Stomach (tissue), 19 donors: ENCODE measurements at places on chromosomes 7 and 10. TPM values are rescaled to one million over a fixed set of nuclear protein-coding genes. Genes with fewer than 3 reads are reported as not detected.

C10orf105 gene
- not detected for total RNA-seq

CHAT gene
- total RNA-seq: 8.7 TPM

NKX2-3 gene
- 2.8 TPM for total RNA-seq

LIPJ gene
- not detected for total RNA-seq

LRRC4 gene
- not detected for total RNA-seq

JCAD gene
- 24.1 TPM for total RNA-seq

SFTPA1 gene
- 525 TPM for total RNA-seq

SUN3 gene
- total RNA-seq: not detected

DNA sequence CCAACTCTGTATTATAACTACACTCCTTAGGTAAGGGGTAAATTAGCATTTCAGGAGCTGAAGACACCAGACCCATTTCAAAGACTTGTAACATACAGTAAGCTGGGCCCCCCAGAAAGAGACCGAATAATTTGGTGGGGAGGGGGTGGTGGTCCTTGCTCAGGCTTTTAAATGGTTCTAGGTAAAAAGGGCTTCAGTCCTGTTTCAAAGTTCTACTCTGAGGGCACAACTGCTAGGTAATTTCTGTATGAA is 73.0 kb downstream of the RTKN2 start:
- no peaks in the 10 kb centered on the region for H3K36me3 ChIP-seq
- no peaks in the 10 kb centered on the region for H3K4me1 ChIP-seq
- no peak for DNase-seq
- no peaks in the 10 kb centered on the region for H3K27me3 ChIP-seq
- H3K4me3 ChIP-seq: no peak overlapping the region

DNA sequence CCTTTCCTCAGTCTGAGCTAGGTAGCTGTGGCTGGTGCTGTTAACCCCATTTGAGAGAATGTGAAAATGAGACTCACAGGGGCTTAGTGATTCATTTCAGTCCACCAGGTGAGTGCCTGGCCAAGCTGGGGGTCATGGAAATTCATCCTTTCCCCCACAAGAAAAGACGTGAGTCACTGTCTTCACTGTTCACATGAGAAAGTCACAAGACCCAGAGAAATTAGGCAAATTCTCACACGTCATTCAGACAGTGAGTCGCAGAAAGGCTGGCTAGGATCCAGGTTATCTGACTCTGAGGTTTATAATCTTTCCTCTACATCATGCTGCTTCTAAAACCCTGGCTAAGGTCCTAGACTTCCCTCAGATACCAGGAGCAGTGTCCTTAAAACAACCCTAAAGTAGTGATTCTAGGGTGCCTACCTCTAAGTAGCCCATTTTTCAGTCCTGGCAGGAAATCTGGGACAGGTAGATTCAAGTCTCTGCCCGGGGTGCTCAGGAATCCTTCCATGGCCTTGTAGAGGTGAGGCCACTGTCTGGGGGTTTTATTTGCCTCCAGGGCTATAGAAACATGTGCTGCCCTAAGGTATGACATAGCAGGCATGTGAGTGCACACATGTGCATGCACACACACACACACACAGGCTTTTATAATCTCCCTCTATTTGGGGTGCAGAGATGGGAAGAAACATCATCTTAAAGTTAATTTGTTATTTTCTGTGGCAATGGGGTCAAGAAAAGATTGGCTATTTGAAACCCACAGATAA is 427.9 kb upstream of the CELF2 start:
- no peak overlapping the region for H3K27ac ChIP-seq
- H3K4me1 ChIP-seq: no peaks in the 10 kb centered on the region
- H3K27me3 ChIP-seq: no peaks in the 10 kb centered on the region
- H3K4me3 ChIP-seq: no peak overlapping the region
- H3K36me3 ChIP-seq: no peaks in the 10 kb centered on the region

DNA sequence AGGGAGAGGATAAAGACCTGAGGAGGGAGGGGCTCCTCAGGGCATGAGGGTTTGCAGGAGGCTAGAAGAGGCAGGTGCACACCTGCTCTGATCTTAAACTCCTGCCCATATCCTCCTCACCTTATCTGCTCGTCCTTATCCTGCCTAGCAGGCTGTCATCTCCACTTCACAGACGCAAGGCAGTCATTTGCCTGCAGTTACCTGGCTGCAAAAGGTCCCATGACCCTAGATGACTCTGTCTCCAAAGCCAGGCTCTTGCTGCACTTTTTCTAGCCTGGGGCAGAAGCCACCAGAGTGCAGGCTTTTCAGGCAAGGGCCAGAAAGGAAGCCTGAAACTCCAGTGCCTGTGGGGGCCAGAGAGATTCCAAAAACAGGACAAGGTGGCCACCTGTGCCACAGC is 1.7 kb upstream of the ZNF853 start:
- H3K27me3 ChIP-seq: peaks cover 35% of the 10 kb centered on the region
- no peaks in the 10 kb centered on the region for H3K36me3 ChIP-seq
- H3K4me3 ChIP-seq: no peak overlapping the region
- H3K4me1 ChIP-seq: peaks cover 8% of the 10 kb centered on the region
- no peak for DNase-seq

DNA sequence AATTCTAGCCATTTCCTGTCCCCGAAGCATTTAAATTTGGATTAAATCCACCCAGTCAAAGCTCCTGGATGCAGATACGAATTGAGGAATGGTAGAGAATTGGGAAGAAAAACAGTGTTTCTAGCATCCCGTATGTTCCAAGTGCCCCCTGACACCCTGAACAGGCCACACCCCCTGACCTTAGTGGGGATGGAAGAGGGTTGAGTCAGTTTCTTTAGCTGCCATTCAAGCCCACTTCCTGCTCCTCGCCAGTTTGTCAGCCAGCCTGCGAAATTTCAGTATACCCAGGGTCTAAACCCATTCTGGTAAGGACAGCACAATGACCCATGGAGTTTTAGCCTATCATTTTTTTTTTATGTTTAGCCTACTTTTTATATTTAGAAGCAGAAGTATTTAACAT is 101.1 kb downstream of the PKD1L1 start:
- no peak for DNase-seq
- H3K36me3 ChIP-seq: no peaks in the 10 kb centered on the region
- no peak overlapping the region for H3K4me3 ChIP-seq
- no peaks in the 10 kb centered on the region for H3K4me1 ChIP-seq
- peaks cover 2% of the 10 kb centered on the region for H3K27me3 ChIP-seq

GRCh38 chr10:27982875-27983543 is 15.9 kb downstream of the ODAD2 start:
- H3K36me3 ChIP-seq: no peaks in the 10 kb centered on the region
- no peaks in the 10 kb centered on the region for H3K4me1 ChIP-seq
- DNase-seq: peak; percentile 5
- no peak overlapping the region for H3K27ac ChIP-seq
- no peaks in the 10 kb centered on the region for H3K27me3 ChIP-seq
- no peak overlapping the region for H3K4me3 ChIP-seq

DNA sequence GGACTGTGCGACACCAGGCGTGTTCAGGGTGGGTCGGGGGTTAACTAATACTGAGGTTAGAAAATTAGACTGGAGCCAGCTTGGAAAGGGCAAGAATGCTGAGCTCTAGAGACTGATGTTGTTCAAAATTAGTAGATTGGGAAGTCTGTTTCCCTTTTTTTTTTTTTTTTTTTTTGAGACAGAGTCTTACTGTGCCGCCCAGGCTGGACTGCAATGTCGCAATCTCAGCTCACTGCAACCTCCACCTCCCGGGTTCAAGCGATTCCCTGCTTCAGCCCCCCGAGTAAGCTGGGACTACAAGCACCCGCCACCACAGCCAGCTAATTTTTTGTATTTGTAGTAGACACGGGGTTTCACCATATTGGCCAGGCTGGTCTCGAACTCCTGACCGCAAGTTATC is 2.7 kb upstream of the CPVL start:
- H3K36me3 ChIP-seq: no peaks in the 10 kb centered on the region
- H3K4me3 ChIP-seq: no peak overlapping the region
- DNase-seq: no peak
- no peaks in the 10 kb centered on the region for H3K27me3 ChIP-seq
- H3K27ac ChIP-seq: no peak overlapping the region

DNA sequence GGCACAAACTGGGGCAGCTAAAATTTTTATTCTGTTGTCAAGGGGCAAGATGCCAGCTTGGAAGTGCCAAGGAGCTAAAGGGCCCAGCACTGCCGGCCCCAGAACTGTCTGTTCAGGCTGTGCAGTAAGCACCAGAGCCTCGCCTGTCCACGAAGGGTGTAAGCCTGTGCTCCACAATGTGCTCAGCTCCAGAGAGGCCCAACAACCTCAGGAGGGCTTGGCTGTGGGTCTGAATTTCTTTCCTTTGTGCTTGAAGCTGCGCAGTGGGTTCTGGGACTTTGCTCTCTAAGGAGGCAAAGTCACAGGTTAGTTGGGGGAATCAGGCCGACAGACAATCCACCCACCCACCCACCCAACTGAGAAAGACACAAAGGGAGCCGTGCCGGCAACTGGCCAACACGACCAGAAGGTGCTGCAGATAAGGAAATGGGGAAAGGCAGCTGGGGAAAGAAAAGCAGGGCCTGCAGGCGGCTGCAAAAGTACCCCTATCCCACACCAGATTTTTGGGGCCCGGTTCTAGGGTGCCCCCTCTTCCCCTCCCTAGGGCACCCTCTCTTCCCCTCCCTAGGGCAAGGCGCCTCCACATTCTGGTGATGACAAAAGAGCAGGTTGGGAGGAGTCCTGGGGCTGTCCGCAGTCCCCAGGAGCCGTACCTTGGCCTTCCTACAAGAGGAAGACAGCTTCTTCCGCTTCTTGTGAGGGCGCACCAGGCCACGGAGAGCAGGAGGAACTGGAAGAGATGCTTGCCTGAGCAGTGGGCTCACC is 7.7 kb downstream of the DDX56 start:
- no peak for DNase-seq
- peaks cover 68% of the 10 kb centered on the region for H3K36me3 ChIP-seq
- H3K4me3 ChIP-seq: no peak overlapping the region
- H3K4me1 ChIP-seq: peaks cover 7% of the 10 kb centered on the region
- H3K27me3 ChIP-seq: no peaks in the 10 kb centered on the region
- H3K27ac ChIP-seq: no peak overlapping the region

GRCh38 chr10:5587151-5588079 is 62.7 kb downstream of the CALML3 start:
- H3K4me3 ChIP-seq: no peak overlapping the region
- H3K27me3 ChIP-seq: no peaks in the 10 kb centered on the region
- peak; percentile 75 for DNase-seq
- H3K36me3 ChIP-seq: no peaks in the 10 kb centered on the region
- peaks cover 11% of the 10 kb centered on the region for H3K4me1 ChIP-seq

DNA sequence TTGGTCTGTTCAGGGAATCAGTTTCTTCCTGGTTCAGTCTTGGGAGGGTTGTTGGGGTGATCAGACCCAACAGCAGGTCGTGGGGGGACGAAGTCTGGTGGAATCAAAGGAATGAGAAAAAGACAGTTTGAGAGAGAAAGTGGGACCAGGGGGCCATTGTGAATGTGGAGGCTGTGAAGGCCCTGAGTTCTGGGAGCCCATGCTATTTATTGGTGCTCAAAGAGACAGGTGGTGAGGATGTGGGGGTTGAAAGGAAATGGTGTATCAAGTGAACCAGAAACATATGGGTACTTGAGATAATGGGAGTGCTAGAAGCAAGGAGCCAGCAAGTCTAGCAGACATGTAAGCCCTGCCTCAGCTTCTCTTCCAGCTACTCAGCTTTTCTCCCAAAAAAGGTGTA is 84.1 kb downstream of the CCSER2 start:
- H3K36me3 ChIP-seq: no peaks in the 10 kb centered on the region
- no peak overlapping the region for H3K4me3 ChIP-seq
- no peak overlapping the region for H3K27ac ChIP-seq
- no peak for DNase-seq
- H3K27me3 ChIP-seq: no peaks in the 10 kb centered on the region

DNA sequence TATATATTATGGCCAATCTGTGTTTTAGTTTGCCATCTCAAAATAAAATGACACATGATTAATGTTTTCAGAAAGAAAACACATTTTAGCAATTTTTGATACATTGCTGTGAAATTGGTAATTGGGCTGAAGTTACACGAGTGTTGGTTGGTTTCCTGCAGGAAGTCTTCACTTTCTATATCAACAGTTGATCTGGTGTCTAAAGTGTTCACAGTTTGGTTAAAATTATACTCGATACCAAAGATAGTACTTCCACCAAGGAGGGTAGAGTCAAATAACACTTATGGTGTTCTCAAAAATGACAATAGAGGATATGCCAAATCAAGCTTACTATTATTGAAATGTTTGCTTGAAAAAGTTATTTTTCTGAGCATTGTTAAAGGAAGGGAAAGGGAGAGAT is 120.3 kb upstream of the GLCCI1 start:
- no peaks in the 10 kb centered on the region for H3K36me3 ChIP-seq
- DNase-seq: no peak
- no peaks in the 10 kb centered on the region for H3K27me3 ChIP-seq
- no peak overlapping the region for H3K4me3 ChIP-seq

DNA sequence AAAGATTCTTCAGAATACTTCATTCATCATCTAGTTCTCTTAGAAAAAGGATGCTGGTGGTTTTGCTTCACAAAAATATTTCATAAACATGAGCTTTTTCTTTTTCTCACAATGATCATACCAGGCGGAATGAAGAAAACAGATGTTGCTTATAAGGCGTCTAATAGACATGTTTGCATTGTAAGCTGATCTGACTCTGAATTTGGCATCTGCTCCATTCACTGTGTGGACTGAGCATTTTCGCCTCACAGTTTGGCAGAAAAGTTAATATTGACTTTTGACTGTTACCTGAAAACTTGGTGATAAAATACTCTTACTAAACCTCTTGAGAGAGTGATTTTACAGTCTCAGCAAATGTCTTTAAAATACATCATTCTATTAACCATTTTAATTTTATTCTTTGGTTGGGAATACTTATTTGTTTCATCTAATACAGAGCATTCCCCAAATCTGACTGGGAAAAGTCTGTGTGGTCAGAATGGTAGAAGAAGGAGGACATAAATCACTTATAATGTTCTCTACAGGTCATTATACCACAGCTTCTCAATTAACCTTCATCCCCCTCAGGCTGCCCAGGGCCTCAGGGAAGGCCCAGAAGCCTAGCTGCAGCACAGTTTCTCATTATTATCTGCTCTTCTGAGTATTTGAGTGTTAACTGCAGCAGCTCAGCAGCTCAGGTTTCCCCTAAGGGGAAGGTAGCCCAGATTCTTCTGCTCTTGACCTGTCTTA is 121.6 kb upstream of the KAT6B start:
- no peaks in the 10 kb centered on the region for H3K27me3 ChIP-seq
- DNase-seq: peak; percentile 58
- H3K36me3 ChIP-seq: no peaks in the 10 kb centered on the region
- H3K4me1 ChIP-seq: peaks cover 10% of the 10 kb centered on the region
- H3K4me3 ChIP-seq: no peak overlapping the region
- H3K27ac ChIP-seq: no peak overlapping the region

GRCh38 chr10:119022846-119023552 is 6.5 kb upstream of the NANOS1 start:
- H3K27me3 ChIP-seq: no peaks in the 10 kb centered on the region
- H3K27ac ChIP-seq: no peak overlapping the region
- no peak for DNase-seq
- no peaks in the 10 kb centered on the region for H3K36me3 ChIP-seq
- no peak overlapping the region for H3K4me3 ChIP-seq
